Right kidney (tissue), 9 donors: ENCODE measurements at places on chromosomes 1 and 21.
A peak's percentile ranks its signal among the peaks of the same experiment; 100 is the strongest.

DNA sequence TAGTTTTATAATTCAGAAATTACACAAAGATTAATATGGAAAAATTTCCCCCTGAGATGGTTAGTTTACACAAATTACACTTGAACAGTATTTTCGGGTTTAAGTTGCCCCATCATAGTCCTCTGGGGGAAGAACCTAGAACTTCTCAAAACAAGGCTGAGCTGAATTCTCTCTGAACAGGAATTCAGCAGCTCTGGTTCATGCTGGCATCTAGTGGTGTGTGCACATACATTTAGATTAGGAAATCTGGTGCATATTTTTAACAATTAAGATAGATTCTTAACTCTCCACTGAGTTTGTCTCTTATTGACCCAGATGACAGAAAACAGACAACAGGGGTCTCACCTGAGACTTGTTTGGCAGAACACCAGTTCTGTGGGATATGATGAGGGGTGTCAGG, 410.7 kb downstream of the DSCAM start:
- DNase-seq: no peak

DNA sequence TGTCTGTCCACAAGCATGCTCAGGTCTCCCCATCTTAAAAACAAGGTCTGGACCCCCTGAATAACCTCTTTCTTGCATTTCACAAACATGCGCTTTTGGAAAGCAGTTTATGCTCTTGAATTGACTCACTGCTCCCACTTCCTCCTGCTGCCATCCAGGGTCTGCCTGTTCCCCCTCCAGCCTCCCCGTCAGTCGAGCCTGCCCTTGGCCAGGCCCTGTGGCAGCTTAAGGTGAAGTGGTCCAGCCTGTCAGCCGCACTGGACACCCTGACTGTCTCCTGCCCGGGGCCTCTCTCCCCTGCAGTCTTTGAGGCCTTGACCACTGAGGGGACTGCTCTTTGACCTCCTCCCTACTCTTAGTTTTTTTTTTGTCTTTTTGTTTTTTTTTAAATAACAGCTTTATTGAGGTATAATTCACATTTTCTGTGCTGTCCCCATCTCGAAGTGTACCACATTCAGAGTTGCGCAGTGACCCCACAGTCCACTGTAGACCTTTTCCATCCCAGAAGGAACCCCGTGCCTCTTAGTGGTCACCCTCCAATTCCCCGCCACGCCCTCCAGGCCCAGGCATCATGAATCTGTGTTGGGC, 18.3 kb downstream of the GPR137B start:
- no peak for DNase-seq

DNA sequence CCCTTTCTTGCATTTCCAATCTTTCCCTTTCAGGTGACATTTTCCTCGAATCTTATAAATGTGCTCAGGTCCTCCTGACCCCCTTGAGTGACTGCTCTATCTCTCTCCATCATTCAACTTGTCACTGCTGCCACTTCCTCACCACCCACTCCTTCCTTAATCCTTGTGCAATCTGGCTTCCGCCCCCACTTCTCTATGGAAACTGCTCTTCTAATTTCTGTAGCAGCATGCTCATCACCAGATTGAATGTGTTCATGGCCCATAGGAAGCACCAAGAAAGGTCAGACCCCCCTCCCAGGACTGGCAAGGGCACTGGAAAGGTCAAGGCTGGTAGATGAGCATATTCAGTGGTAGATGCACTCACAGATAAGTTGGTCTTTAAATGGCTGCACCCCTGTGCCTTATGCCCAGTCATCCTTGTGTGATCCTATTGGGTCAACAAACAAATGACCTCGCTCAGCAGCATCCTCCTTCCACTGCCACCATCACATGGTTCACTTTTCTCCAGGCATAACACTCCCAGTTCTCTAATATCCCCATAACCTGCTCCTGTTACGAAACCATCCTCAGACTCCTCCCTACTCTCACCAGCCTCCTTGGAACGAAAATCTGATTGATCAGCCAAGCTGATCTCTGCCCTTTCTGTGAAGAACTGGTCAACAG, 288.5 kb upstream of the POU3F1 start:
- DNase-seq: no peak

- no peak for DNase-seq
Measured at GRCh38 chr1:31412205-31412604, 808 bp upstream of the SERINC2 start.

DNA sequence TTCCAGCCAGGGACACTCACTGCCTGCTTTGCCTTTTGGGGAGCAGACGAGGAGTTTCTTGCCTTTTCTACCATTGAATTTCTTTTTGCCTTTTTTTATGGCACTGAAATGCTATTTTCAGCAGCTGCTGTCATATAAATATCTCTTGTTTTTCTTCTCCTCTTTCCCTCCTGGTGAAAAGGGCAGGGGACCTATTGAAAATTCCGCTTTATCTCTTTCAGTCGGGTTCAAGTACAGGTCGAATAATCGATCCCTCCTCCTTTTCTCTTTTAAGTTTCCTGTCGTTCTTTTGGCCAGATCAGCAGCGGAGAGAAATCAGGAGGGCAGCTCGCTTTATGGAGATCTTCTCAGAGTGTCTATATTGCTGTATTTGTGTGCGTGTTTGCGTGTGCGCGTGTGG, 67.4 kb upstream of the CASZ1 start:
- no peak for DNase-seq

GRCh38 chr21:40243685-40244084, 376.4 kb downstream of the PCP4 start:
- peak; percentile 8 for DNase-seq
